Activated CD8-positive, alpha-beta memory T cell treated with anti-CD3 and anti-CD28 coated beads for 4 hours (primary cell): ENCODE measurements at places on chromosomes 6 and 20.

GRCh38 chr6:27228963-27229477 is 18.5 kb upstream of the PRSS16 start:
- no peak for DNase-seq

- no peak for DNase-seq
Observed at GRCh38 chr20:33242319-33243100, 6.7 kb downstream of the BPIFA1 start.

DNA sequence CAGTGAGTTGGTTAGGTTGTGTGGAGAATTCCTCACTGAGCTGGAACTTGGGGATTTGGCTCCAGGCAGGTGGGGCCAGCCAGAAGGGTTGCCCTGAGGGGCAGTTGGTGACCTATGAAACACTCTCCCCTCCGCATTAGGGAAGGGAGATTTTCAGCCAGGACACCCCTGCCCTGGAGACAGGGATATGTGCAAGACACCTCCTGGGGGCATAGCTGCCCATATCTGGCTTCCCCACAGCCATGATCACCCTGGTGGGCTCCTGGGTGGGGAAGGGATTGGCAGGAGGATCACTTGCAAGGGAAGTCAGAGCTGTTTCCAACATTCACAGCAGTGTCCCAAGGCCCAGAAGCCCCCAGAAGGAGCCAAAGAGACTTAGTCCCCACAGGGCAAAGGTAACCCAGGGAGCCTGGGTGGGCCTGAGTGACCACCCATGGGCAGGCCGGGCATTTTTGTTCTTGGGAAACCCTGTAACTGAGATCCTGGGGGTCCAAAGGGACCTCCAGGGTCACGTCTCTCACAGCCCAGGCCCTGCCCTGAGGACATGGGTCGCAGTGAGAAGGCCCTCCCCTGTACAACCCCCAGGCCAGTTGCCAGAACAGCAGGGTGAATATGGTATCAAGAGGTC is 145.8 kb downstream of the MRPL14 start:
- no peak for DNase-seq

DNA sequence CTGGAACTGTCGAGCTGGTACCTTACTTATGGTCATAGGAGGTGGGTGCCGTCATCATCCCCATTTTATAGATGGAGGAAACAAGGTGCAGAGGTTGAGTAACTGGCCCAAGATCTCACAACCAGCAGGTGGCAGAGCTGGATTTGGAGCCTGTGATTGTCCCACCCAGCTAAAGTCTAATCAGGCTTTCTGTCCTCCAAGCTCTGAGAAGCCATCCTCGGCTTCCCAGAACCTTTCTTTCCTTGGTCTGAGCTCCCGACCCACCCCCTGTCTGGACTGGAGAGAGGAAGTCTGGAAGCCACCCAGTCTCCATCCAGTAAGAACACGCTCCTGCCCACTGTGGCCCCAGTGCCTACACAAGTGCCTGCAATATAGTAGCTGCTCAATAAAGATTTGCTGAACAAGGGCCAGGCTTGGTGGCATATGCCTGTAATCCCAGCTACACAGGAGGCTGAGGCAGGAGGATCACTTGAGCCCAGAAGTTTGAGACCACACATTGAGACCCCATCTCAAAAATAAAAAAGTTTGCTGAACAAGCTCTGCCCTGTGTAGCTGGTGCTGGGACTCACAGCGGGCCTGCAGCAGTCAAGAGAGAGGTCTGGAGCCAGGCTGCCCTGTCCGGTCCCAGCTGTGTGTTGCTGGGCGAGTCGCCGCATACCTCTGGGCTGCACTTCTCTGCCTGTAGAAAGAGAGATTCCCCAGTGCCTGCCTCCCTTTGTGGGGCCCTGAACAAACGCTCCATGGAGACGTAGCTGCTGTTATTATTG is 32.5 kb upstream of the DLGAP4 start:
- no peak for DNase-seq

DNA sequence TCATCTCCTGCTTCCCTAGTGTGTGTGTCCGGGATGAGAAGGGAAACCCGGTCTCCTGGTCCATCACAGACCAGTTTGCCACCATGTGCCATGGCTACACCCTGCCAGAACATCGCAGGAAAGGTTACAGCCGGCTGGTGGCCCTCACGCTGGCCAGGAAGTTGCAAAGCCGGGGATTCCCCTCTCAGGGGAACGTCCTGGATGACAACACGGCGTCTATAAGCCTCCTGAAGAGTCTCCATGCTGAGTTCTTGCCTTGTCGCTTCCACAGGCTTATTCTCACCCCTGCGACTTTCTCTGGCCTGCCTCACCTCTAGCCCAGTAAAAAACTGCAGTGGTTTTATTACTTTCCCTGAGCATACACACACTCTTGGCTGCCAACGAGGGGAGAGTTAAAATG is 23.9 kb upstream of the C6orf141 start:
- no peak for DNase-seq

DNA sequence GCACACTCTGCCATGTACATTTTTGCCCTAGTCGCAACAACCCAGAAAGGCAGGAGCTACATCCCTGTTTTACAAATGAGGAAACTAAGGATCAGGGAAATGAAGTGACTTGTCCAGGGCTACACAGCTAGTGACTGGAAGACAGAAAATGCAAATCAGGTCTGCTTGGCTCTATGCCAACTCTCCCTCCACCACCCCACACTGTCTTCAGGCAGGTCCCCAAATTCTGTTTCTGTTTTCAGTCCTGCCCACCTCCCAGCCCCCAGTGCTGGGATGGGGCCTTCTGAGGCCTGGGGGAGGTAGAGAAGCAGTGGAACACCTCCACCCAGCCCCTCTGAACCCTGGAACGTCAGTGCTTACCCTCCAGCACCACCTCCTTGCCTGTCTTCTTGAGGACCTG is 5.1 kb downstream of the SNTA1 start:
- DNase-seq: no peak

DNA sequence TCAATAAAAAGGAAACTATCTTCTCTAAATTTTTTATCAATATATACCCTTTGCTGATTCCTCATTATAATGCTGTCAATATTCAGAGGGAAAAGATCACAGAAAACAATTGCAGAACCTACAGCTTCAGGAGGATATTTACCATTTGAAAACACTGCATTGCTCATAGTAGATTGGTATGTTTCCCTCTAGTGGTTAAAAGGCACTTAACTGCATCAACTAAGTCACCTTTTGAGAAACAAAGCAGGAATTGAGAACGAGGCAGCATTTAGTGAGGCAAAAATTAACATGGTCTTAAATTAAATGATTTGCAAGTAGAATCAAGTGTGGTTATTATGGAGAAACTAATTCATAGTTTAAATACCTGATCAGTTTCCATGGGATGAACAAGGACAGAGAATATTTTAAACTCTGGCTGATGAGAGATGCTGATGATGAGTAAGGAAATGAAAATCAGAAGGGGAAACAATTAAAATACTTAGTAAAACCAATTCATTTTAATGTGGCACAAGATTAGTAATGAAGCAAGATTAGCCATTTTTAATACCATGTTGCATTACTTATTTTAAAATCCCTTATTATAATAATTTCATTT is 642.1 kb downstream of the EPHA7 start:
- DNase-seq: no peak

DNA sequence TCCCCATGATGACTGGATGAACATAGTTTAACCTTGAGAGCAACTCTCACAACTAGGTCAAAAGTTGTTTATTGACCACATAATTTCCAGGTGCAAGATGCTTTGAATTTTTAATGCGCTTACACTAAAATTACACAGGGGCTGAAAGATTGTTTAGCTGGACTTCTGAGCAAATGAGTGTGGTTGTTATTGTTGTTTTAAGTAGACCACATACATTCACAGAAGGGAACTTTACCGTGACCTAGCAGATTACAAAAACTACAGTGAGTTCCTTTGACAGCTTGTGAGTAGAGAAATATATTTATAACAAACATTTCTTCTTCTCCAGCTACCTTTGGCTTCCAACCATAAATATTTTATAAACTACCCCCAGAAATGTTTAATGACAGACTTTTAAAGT is 178.9 kb downstream of the UST start:
- no peak for DNase-seq

DNA sequence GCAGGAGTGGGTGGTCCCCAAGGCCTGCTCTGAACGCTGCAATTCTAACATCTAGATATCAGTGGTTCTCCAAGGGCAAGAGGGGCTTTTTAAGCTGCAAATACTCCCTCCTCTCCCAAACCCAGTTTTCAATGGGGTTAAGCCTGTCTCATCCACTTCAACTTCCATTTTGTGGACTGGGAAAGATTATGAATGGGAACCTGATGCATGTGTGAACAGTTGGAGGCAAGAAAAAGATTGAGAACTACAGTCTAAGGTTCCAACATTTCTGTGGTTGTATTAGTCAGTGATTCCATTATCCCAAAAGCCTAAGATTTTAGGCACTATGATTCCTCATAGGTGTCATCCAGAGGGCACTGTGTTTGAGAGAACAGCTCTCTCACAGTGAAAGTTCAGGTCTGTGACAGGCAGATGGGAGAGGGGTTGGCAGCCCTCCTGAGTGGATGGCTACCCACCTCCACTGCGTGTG is 53.7 kb downstream of the HNF4A start:
- DNase-seq: no peak

DNA sequence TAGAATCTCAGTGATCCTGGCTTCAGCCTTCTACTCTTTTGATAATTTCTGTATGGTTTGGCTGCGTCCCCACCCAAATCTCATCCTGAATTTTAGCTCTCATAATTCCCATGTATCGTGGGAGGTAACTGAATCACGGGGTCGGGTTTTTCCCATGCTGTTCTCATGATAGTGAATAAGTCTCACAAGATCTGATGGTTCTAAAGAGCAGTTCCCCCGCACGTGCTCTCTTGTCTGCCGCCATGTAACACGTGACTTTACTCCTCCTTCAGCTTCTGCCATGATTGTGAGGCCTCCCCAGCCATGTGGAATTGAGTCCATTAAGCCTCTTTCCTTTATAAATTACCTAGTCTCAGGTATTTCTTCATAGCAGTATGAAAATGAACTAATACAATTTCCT is 507.2 kb downstream of the CDH26 start:
- no peak for DNase-seq

DNA sequence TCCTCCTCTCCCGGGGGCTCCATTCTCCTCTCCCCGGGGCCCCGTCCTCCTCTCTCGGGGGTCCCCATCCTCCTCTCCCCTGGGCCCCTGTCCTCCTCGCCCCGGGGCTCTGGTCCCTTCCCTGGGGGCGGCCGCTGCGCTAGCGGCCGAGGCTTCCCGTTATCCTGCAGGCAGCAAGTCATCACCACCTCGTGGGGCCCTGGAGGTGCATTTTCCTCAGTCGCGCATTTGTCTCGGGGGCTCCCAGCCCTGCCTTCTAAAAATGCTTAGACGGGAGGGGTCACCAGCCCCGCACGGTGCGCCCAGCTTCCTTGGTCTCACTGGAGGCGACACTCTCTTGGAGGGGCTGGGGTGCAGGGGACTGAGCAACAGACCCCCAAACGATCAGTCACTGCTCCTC is 216.5 kb downstream of the QKI start:
- DNase-seq: no peak

DNA sequence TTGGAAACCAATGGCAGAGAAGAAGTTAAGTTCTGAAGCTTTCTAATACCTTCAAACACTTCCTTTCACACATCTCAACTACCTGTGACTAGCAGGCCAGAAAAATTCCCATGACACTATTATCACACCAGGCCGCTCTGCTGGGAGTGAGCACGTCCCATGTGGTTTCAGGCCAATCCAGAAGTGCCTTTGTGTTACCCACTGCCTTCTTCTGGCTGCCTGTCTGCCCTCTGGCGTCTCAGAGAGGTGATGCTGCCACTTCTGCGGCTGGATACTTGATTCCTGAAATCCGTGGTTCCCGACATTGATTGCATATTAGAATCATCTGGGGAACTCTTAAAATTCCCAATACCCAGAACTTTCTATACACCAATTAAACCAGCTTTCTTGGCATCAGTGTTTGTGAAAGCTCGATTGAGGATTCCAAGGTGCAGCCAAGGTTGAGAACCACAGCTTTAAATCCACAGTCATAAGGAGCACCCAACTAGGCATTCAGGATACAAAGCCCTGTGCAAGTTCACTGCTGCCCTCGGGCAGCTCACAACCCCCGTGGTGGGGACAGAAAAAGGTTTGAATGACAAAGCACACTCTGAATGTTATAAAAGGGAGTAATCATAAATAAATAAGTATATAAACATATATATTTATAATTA is 65.6 kb downstream of the STMND1 start:
- DNase-seq: no peak
